ENCODE measurements at places on chromosomes 7 and 10.

- DNase-seq: no peak
Measured at GRCh38 chr7:46208635-46209525, 287.8 kb upstream of the IGFBP3 start.

GRCh38 chr7:16083931-16084330, 337.4 kb downstream of the CRPPA start:
- no peak for DNase-seq

GRCh38 chr7:19928247-19928646, 154.8 kb upstream of the TMEM196 start:
- no peak for DNase-seq

- no peak for DNase-seq
Measured at GRCh38 chr7:148585399-148585798, 5.2 kb upstream of the C7orf33 start.

DNA sequence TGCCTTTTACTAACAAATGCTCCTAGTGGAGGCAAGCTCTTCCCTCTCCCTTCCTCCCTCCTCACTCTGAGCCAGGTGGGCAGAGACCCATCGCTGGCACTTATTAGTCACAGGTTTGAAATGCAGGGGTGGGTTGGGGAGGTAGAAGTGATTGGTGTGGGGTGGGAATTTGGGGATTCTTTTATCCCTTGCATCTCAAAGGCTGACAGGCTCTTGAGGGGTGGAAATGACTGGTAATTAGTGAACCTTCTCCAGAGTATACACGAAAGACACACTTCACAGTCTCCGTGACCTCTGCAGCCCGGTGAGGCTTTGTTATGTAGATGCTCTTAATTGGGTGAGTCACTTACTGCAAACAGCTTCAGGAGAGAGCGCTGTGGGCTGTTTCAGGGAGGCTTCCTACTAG, 13.9 kb upstream of the LRMDA start:
- DNase-seq: no peak

- DNase-seq: no peak
Measured at GRCh38 chr7:11707606-11708193, 124.3 kb downstream of the THSD7A start.

- no peak for DNase-seq
Measured at GRCh38 chr10:125160856-125161706, 718 bp upstream of the CTBP2 start.

DNA sequence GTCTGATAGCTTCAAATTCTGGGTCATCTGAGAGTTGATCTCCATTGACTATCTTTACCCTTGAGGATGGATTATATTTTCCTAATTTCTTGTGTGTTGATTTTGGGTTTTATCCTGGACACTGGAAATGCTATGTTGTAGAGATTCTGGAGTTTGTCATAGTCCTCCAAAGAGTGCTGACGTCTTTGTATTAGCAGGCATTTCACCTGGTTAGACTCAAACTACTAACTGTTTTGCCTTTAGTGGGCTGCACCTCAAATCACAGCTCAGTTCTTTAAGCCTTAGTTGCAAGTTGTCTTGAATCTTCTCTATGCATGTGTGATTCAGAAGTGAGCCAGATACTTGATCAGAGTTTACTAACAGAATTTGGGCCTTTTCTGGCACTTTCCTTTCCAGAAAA, 264.3 kb downstream of the RPS24 start:
- DNase-seq: no peak

GRCh38 chr7:95045236-95045923, 138.0 kb downstream of the PPP1R9A start:
- DNase-seq: no peak

DNA sequence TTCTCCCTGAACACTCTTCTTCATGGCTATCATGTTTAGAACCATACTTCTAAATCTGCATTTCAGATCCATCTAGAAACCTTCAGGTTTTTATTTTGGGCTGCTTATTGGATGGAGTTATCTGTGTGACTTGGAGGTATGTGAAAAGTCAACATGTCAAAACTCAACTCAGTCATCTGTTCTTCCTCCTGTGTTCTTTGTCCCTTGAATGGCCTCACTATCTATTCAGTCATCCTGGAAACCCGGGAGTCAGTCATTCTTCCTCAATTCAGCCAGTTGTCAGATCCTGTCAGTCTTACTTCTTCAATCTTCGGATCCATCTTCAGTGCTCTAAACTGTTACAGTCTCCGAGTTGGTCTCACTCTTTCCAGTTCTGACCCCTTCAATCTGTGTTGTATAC, 52.2 kb downstream of the VKORC1L1 start:
- no peak for DNase-seq

DNA sequence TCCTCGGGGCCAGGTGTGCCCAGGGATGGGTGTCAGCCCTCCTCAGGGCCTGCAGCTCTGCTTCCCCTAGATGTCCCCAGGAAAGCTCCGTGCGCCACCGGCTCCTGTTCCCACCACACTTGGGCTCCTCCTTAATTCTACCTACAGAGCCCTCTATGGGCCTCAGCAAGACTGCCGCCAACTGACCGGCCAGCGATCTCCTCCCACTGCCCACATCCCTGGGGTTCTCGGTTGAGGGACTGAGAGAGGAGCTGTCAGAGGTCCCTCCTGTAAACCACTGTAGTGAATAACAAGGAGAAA, 5.3 kb upstream of the LDB3 start:
- no peak for DNase-seq

DNA sequence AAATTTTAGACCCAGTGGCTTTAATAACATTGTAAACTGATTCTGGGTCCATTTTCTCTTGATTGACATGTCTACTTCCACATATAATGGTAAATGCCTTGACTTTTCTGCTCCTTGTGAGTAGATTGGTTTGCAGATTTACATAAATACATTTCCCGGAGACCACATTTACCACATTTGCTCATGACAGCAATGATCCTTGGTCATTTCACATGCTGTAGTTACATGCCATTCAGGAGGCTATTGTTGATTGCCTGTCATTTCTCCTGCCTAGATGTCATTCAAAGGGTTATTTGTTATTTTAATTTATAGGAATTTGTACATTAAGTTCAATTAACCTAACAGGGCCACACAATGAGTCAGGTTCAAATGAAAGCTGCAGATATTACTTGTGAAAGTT, 280.5 kb downstream of the CNTNAP2 start:
- no peak for DNase-seq

DNA sequence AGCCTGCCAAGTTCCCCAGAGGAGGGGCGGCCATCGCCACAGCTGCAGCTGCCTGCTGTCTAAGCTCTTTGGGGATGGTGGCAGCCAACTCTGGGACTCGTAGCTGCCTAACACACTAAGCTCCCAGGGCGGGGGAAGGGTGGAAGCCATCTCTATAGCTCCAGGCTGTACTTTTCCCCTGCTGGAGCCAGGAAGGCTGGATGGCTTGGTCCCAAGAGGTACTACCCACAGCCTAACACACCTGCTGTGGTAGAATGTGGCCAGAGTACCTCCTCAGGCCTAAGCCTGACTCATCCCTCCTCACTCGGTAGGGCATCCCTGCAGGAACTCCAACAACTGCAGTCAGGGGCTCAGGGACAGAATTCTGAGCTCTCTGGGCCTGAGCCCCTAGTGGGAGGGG, 151.7 kb upstream of the TAC1 start:
- no peak for DNase-seq

DNA sequence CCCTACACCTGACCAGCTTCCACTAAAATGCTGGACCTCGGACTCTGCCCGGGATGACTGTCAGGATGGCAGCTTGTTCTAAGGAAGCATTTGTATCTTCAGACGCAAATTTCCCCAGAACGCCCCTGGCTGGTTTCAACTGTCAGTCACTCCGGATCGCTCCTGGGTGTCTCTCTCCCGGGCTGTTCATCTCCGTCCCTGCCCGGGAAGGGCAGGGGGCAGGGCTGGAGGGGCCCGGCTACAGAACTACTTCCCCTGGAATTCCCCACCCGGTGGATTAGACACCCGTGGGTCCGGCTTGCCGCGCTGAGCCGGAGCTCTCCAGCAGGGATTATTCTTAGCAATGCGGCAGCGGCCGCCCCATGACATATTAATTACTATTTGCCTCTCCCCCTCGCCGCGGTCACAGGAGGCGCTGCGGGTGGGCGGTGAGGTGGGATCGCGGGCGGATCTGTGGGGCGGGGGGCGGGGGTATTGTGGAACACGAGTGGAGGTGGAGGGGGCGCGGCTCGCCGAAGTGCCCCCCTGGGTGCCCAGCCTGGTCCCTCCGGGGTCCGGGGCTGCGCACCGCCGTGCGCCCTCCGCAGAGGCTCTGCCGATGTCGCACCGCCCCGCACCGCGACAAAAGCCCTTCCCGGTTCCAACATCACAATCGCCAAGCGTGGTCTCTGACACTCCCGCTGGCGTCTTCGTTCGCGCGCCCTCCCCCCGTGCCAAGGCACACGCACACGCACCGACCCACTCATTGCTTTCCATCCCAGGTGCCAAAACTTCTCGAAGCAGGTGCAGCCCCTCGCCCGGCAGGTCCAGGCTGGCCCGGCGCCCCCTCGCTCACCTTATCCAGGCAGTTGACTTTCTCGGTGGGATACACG, 276.1 kb upstream of the NEBL start:
- no peak for DNase-seq

DNA sequence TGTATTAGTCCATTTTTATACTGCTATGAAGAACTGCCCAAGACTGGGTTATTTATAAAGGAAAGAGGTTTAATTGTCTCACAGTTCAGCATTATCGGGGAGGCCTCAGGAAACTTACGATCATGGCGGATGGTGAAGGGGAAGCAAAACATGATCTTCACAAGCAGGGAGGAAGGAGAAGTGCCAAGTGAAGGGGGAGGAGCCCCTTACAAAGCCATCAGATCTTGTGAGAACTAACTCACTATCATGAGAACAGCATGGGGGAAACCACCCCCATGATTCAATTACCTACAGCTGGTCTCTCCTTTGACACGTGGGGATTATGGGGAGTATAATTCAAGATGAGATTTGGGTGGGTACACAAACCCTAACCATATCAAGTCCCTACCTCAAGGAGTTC, 85.4 kb downstream of the JAZF1 start:
- DNase-seq: no peak

DNA sequence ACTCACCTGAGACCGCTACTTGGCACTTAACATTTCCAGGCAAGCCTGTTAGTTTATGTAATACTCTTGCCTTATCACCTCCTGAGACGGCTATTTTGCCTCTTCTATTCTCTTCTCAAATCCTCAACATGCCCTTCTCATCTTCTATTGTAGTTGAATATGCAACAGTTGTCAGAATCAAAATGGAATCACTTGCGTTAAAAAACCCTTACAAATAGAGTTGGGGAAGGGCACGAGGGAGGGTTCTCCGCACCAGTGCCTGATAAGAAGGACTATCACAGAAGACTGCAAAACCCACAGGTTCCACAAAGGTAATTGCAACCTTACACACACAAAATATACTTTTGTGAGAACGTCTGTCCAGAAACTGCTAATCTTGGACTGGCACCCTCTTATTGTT, 57.4 kb downstream of the ZNF783 start:
- DNase-seq: no peak

GRCh38 chr7:87046456-87046855, 13.0 kb downstream of the ELAPOR2 start:
- no peak for DNase-seq

DNA sequence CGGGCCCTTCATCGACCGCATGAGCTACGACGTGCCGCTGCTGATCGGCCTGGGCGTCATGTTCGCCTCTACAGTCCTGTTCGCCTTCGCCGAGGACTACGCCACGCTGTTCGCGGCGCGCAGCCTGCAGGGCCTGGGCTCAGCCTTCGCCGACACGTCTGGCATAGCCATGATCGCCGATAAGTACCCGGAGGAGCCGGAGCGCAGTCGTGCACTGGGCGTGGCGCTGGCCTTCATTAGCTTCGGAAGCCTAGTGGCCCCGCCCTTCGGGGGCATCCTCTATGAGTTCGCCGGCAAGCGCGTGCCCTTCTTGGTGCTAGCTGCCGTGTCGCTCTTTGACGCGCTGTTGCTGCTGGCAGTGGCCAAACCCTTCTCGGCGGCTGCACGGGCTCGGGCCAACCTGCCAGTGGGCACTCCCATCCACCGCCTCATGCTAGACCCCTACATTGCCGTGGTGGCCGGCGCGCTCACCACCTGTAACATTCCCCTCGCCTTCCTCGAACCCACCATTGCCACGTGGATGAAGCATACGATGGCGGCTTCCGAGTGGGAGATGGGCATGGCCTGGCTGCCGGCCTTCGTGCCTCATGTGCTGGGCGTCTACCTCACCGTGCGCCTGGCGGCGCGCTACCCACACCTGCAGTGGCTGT, 1.2 kb downstream of the SLC18A3 start:
- no peak for DNase-seq

DNA sequence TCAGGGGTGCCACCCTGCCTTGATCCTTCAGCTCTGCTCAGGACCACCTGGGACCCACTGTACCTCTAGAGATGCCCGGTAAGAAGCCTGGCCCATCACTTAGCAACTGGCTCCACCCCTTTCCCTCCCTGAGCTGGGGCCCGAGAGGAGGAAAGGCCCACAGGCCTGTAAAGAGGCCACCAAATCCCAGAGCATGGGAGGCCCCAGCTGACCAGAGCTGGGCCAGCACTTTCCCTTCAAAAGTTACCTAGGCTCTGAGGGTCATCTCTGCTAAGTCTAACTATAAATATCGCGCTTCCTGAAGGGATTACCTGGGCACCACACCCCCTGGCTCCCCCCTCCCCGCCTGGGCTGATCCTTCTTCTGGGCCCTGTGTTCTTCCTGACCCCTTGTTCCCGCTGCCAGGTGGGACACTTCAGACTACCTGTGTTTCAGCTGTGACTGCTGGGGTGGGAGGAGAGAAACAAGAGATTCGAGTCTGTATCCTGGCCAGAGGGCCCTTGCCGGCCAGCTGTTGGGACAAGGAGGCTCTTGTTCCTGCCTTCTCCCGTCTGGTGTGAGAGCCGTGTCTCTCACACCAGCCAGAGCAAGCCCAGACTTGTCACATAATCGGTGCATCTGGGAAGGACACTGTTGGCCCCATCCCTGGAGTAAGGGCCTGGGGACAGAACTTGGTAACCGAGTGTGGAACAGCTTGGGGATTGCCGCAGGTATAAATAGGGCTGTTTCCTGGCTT, 22.8 kb upstream of the ANKRD2 start:
- no peak for DNase-seq

- DNase-seq: no peak
Measured at GRCh38 chr10:114879541-114880158, 58.1 kb downstream of the FHIP2A start.

Measured in stimulated activated CD4-positive, alpha-beta T cell treated with anti-CD3 and anti-CD28 coated beads, TNF-alpha, amount 100 ng/mL, for 48 hours (primary cell).